Astrocyte of the spinal cord (primary cell): ENCODE measurements at places on chromosomes 1 and 21.

DNA sequence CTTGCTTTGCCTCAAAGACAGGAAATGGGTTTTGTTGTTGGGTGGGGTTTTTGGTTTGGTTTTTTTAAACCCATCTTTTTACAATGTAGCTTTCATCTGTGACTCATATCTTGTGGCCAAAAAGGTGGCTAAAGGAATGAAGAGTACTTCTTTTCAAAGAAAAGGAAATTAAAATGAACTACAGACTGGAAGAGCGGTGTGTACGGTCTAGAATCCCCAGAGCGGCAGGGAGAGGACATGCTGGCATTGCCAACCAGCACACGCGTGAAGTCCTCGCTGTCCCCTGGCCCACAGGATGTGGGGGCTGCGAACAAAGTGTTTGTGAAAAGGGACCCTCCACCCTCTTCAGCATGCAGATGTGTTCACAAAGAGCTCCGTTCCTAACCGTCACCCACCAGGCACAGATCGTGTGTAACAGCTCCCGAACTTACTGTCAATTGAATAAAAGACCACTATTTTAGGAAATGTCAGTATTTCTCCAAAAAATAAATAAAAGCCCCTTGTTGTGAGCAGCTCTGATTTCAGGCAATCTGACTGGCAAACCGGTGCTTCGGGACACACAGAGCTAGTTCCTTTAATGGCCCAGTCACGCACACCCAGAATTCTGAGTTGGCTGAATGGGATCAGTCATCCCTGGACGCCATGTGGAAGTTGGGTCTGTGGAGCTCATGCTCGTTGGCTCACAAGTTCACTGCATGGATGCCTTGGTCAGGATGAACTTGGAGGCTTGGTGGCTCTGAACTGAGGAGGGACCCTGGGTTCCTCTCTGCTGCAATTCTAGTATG is 602.9 kb downstream of the NPHP4 start:
- DNase-seq = no peak

DNA sequence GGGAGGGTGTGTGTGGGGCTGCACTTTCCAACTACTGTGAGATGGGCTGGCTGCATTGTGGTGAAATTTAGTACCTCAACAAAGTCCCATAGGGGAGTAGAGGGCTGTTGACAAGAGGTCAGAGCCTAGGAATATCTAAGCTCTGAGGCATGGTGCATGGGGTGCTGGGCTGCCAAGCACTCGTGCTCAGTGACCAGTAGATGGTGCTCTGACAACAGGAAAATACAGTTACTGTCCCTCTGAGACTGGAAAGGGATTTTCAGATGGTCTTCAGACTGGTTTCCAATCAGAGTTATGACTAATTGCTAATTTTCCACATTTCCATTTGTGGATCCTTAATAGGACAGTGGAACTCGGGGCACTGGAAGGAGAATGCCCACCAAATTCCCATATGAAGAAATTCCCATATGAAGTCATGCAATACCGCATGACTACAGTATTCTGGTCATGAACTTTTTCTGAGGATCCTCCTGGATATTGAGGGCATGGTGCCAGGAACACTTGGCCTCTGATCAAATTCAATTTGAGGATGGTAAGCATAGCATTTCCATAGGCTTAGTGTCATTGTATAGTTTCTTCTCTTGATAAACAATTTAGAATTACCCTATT is 4.1 kb upstream of the CACNA1E start:
- DNase-seq = peak; percentile 55

DNA sequence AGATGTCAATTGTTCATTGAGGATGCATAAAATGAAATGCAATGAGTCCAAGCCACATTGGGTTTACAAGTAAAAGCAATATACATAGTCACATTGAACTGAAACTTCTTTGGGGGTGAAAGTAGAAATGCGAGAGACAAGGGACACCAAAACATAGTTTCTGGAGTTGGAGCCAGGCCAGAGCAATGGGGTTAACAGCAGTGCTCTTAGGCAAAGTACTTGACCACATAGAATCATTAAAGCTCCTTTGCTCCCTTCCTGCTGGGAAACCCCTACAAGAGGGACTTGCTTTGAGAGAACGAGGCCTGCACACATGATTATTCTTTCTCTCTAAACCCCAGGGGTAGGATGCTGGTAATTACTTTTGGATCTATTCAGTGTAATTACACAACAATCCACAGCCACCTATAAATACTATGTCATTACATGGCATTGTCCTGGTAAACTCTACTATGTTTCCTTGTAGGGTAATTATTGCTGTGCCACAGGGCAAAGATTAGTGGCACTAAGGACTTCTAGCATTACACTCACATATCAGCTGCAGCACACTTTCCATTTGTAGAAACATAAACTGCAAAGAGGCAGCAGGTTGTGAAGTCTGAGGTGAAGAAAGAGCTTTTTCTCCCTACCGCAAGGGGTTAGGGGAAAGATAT is 421.6 kb upstream of the PBX1 start:
- no peak for DNase-seq

DNA sequence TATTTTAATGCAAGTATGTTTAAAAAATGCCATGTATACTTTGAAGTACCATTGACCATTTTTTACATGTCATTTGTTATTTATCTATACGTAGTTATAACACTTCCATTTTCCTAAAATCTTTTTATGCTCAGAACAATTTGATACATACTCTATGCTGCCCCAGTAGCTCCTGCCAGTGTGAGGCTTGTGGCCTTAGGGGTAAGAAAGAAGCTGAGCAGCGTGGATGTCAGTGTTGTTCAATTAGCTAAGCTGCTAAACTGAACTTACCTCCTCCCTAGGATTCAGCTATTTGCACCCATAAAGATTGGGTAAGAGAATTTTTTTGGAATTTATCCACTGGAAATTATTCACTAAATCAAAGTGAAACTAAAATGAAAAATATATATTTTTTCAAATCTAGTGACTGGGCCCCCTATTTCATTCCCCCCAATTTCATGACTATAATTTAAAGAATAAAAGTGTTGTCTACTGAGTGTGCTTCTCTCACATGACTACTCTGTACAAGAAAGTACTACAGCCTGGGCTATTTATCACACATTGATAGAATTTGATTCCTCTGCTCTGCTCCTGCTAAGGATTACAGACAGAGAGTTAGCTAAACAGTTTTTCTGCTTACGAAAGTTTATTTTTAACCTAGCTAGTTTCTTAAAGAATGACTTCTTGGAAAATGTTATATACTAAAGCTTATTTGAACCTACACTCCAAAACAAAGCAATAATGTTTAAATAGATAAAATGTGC is 1030.3 kb upstream of the ADGRL4 start:
- DNase-seq = no peak

DNA sequence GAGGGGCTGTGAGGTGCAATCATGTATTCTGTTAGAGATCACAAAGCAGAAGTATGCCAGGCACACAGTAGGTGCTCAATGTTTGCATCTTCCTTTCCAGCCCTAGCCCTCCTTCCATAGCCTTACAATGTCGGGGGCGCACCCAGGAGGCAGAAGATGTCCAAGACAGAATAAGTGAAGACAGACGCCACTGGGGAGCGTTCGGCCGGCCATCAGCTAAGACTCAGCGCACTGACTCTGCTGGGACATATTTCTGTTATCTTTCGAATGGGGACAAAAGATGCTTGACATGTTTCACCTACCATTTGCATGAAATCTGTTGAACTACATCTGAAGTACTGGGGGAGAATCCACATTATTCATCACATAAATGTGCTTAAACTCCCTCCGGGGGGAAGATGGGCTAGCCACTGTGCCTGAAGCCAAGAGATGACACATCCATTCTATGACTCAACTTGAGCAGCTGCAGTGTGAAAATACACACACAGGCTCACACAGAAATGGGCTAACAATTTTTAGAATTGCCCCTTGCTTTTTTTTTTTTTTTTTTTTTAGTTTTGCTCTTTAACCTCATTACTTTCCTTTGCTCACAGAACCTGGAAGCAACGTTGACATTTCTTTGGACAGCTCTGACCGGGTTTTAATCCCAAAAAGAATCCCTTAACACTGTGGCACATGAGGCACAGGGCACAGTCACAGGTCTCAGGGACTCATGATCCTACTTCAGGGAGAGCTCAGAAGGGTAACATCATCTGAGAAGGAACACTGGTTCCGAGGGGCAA is 7.9 kb downstream of the TIAM1 start:
- DNase-seq = peak; percentile 95

DNA sequence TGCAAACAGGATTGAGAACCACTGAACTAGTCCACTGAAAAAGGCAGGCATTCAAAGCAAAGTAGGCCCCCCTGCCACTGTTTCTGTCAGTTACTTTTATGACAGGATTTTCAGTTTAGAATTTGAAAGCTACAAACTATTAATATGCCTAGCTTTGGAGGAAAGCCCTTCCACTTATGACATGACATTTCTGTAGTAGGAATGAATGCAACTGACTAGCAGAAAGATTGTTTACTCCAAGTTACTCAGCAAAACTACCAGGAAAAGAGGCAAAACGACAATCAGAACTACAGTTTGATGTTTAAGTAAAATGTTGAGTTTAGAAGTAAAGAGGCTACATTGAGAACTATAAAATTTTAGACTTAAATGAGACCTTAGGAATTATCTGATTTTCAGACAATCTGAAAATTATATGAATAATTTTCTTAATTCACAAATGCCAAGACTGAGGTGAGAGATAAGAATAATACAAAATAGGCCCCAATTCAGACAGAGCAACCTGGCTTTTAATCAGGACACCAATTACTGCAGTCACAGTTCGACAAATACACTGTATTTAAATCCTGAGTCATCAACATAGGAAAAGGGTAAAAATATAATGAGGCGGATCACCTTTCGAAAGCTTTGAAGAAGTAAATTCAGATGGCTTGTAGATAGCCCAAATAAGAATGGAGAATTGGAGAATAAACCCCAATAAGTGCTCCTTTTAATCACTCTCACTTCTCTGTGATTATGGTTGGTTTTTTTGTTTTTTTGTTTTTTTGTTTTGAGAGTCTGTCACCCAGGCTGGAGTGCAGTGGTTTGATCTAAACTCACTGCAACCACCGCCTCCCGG is 2.2 kb downstream of the PRKAB2 start:
- no peak for DNase-seq

- no peak for DNase-seq
These were observed 131.4 kb upstream of the RAB4A start for GRCh38 chr1:229139331-229140118.

GRCh38 chr1:221356693-221357092 is 385.2 kb downstream of the DUSP10 start:
- DNase-seq = no peak

DNA sequence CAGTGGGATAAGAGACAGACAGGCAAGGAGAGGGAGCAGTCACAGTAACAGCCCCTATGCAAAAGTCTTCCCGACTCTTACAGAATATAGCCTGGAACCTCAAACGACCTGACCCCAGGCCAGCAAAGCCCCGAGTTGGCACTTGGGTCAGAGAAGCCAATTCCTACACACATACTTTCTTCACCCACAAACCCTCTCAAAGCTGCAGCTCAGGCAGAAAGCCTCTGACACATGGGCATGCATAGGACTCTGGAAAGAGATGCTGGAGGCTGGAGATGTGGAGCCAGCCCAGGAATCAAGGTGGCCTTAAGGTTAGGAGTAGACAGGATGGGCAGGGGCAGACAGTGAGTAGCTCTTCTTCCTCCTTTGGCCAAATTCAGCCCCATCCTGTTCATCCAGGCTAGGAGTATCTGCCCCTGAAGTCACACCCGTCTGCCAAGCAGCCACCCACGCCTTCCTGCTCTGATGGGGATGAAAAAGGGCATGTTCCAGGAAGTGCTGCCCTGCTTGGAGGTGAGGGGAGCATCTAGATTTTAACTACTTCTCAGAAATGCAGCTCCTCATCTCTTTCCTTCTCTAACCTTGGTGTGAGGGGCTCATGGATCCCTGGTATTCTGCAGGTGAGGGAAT is 7.8 kb downstream of the SLC41A1 start:
- DNase-seq = no peak

- DNase-seq = no peak
These were observed 18.2 kb downstream of the INAVA start for GRCh38 chr1:200912737-200913407.

- peak; percentile 68 for DNase-seq
These were observed 380.5 kb upstream of the CAMK1G start for GRCh38 chr1:209202830-209203532.

GRCh38 chr1:235937123-235937522 is 70.4 kb upstream of the LYST start:
- no peak for DNase-seq

DNA sequence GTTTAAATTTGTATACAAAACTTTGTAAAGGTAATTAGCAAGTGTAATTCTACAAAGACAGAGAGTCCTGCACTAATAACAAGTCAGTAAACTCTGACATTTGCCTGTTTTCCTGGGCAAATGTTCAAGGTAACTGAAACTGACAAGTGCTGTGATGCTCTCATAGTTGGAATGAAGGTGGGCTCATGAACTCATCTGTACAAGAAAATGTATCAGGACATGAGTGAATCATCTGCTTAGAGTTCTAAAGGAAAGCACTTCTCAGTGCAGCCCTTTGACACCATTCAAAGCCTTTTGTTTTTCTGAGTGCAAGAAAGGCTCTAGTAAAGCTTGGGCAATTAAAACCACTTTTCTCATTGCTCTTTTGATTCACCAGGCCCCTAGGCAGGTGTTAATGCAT is 91.5 kb downstream of the UROD start:
- DNase-seq = no peak
